ENCODE measurements at places on chromosomes 12 and 14. TPM values are rescaled to one million over a fixed set of nuclear protein-coding genes. Genes with fewer than 3 reads are reported as not detected.

PLEKHG7 gene
- total RNA-seq, result not detected

CPNE6 gene
- total RNA-seq, result 0.24 TPM

COQ6 gene
- total RNA-seq, result 64.9 TPM

SLC16A7 gene
- total RNA-seq, result 139 TPM

KLHL33 gene
- total RNA-seq, result 0.35 TPM

GRCh38 chr12:78316631-78317468, 486.2 kb downstream of the NAV3 start:
- no peak overlapping the region for H3K4me3 ChIP-seq
- H3K4me1 ChIP-seq, result no peaks in the 10 kb centered on the region
- DNase-seq, result no peak
- no peaks in the 10 kb centered on the region for H3K27me3 ChIP-seq
- H3K36me3 ChIP-seq, result no peaks in the 10 kb centered on the region
- no peak overlapping the region for H3K27ac ChIP-seq

- no peak overlapping the region for H3K4me3 ChIP-seq
- DNase-seq, result no peak
- H3K36me3 ChIP-seq, result no peaks in the 10 kb centered on the region
- no peak overlapping the region for H3K27ac ChIP-seq
- H3K27me3 ChIP-seq, result no peaks in the 10 kb centered on the region
Observed at GRCh38 chr12:77882709-77883108, 52.0 kb downstream of the NAV3 start.

GRCh38 chr14:77279719-77280118, 8.7 kb upstream of the NGB start:
- no peak for DNase-seq
- no peaks in the 10 kb centered on the region for H3K27me3 ChIP-seq
- no peak overlapping the region for H3K27ac ChIP-seq
- H3K4me1 ChIP-seq, result no peaks in the 10 kb centered on the region
- H3K4me3 ChIP-seq, result no peak overlapping the region

- no peaks in the 10 kb centered on the region for H3K4me1 ChIP-seq
- no peak overlapping the region for H3K27ac ChIP-seq
Observed at GRCh38 chr12:83136411-83136810, 449.7 kb downstream of the TMTC2 start.

- H3K36me3 ChIP-seq, result no peaks in the 10 kb centered on the region
- no peaks in the 10 kb centered on the region for H3K27me3 ChIP-seq
- DNase-seq, result no peak
- H3K4me3 ChIP-seq, result no peak overlapping the region
- no peak overlapping the region for H3K27ac ChIP-seq
Observed at GRCh38 chr12:102503056-102503681, 22.8 kb upstream of the IGF1 start.

- peak overlapping the region; percentile 28 for H3K4me3 ChIP-seq
- no peak overlapping the region for H3K27ac ChIP-seq
- no peaks in the 10 kb centered on the region for H3K27me3 ChIP-seq
- H3K36me3 ChIP-seq, result no peaks in the 10 kb centered on the region
Observed at GRCh38 chr12:8018666-8019581, 13.6 kb upstream of the FOXJ2 start.

GRCh38 chr12:30859226-30859625, 67.3 kb upstream of the TSPAN11 start:
- H3K4me3 ChIP-seq, result no peak overlapping the region
- no peak overlapping the region for H3K27ac ChIP-seq
- DNase-seq, result peak; percentile 18
- H3K27me3 ChIP-seq, result no peaks in the 10 kb centered on the region
- no peaks in the 10 kb centered on the region for H3K36me3 ChIP-seq
- no peaks in the 10 kb centered on the region for H3K4me1 ChIP-seq

GRCh38 chr12:55074806-55075205, 51.4 kb upstream of the OR9K2 start:
- no peak overlapping the region for H3K27ac ChIP-seq
- H3K27me3 ChIP-seq, result no peaks in the 10 kb centered on the region
- H3K36me3 ChIP-seq, result no peaks in the 10 kb centered on the region
- H3K4me3 ChIP-seq, result no peak overlapping the region
- no peak for DNase-seq
- H3K4me1 ChIP-seq, result no peaks in the 10 kb centered on the region

Data from right atrium auricular region (tissue), 2 donors.